ENCODE measurements at places on chromosomes 3 and 15. TPM values are rescaled to one million over a fixed set of nuclear protein-coding genes. Genes with fewer than 3 reads are reported as not detected.

Gene CHRM5
- total RNA-seq = under 0.01 TPM

Gene ACAN
- total RNA-seq = 21.0 TPM

Gene PFKFB4
- total RNA-seq = 6.6 TPM

Gene ZDHHC23
- 3.8 TPM for total RNA-seq

Gene MAN2C1
- total RNA-seq = 114 TPM

Gene LRRIQ4
- total RNA-seq = 0.06 TPM

Gene DAZL
- total RNA-seq = not detected

Gene INSYN1
- 3.0 TPM for total RNA-seq

Data from aortic smooth muscle cell (primary cell).